Sigmoid colon (tissue), 7 donors: ENCODE measurements at places on chromosomes 16 and 17. TPM values are rescaled to one million over a fixed set of nuclear protein-coding genes. Genes with fewer than 3 reads are reported as not detected.

Gene TMEM235
- total RNA-seq = not detected

Gene CTRB2
- total RNA-seq = not detected

Gene TP53TG3F
- not detected for total RNA-seq

Gene KRT12
- total RNA-seq = not detected

Gene PRSS36
- 0.83 TPM for total RNA-seq

Gene DNAI2
- total RNA-seq = not detected

Gene HAS3
- total RNA-seq = 0.95 TPM

Gene PRAC1
- 9.1 TPM for total RNA-seq

Gene TBX6
- total RNA-seq = 1.7 TPM

Gene CD2BP2
- total RNA-seq = 47.1 TPM

Gene HID1
- 7.1 TPM for total RNA-seq

Gene TBC1D3E
- not detected for total RNA-seq

Gene STAC2
- total RNA-seq = 0.36 TPM

Gene IL21R
- not detected for total RNA-seq

Gene GRB2
- 103 TPM for total RNA-seq

Gene PABPN1L
- not detected for total RNA-seq

Gene ZFP3
- 5.4 TPM for total RNA-seq

Gene MFAP4
- total RNA-seq = 198 TPM

Gene TSNAXIP1
- 2.9 TPM for total RNA-seq

Gene SLFN14
- not detected for total RNA-seq

Gene TNFRSF13B
- not detected for total RNA-seq

Gene FAM171A2
- 0.66 TPM for total RNA-seq

Gene NTN3
- 0.83 TPM for total RNA-seq

Gene LLGL2
- 4.6 TPM for total RNA-seq

Gene NUP93
- 35.5 TPM for total RNA-seq

Gene DUXB
- not detected for total RNA-seq
